Activated naive CD4-positive, alpha-beta T cell (primary cell): ENCODE measurements at places on chromosomes 2 and 18.

DNA sequence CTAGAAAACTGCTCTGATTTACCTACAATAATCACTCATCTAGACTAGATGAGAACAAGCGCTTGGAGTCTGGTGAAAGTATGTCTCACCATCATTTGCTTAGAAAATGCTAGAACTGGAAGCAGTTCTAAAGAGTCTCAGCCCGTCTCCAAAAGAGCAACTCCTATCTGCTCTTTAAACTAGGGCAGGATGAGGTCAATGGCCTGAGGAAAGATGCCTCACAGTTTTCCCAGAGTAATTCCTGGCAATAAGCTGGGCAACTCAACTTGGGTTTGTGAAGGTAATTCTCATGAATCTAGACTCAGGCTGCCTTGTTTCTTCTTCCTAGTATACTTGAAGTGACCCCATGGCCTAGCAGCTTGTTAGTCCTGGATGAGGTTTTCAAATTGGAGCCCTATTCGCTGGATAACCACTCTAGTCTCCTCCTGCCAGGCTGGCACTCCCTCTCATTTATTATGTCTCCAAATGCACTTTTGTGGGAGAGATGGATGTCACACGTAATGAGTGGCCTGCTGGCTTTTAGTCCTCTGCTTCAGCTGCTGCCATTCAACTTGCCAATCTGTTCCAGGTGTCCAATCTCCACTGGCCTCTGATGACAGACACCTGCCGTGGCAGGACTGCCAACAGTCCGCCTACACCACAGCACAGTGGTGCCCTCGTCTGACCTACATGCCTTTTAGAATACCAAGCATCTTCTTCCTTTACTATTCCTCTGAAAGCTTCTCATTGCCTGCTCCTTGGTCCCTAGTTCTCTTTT lies 80.9 kb downstream of the CABYR start:
- DNase-seq = no peak

DNA sequence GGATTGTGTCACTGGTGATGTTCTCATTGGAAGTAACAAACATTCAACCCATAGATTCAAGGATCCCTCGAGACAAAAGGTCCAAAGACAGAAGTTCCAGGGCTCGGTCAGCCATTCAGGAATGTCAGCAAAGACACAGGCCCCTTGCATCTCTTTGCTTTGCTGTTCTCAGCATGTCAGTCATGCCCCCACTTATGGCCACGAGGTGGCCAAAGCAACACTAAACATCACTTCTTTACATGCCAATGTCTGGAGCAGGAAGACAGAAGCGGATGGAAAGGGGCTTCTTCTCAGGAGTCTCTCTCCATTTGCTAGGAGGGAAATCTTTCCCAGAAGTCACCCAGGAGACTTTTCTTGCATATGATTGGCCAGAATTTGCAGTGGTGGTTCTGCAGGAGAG lies 191.6 kb upstream of the SP5 start:
- DNase-seq = no peak

DNA sequence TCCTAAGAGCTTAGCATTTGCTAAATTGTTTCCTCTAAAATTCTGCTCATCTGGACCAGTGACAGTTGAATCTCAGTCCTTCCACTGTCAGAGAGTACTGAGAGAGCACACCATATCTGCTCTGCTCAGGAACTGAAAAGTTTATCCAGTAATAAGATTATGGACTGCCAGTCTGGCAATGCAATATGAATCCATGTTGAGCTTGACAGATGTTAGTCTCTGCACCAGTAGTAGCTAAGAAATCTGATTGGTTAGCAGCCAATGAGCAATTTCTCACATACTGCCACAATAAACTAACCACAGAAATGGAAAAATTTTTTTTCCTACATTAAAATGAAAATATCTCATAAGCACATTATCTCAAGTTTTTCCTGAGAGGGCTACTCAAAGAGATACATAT lies 2.3 kb downstream of the PRKD3 start:
- no peak for DNase-seq

DNA sequence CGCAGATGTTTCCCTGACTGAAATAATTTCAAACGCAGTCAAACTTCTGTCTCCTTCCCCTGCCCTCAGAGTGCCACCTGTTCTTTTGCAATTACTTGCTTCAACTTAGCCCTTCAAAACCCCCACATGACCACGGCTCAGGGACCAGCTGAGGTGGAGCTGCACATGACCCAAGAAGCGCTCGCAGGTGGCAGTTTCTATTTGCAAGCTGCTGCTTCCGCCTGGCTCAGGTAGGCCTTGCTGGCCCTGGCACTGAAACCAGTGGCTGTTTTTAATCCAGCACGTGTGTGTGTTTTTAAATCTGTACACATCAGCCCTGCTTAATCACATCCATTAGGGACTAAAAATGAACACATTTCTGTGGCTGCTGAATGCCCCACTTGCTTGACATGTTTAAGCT lies 95.3 kb downstream of the CCDC93 start:
- no peak for DNase-seq

DNA sequence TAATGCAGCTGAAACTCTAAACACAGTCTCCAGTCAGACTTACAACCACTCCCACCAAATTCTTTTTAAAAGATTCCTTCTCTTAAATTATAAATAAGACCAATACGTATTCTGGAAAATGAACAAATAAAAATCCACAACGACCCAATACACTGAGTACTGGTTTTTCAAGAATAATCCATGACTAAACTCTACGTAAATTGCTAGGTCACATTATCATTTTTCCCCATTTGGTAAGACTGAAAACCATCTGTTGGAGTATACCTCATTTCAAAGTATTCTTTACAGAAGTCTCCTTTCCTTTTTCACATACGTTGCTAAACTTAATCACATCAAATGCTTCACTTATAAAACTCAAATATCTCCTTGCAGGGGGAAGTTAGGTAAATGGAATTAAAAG lies 6.0 kb downstream of the ZNF516 start:
- no peak for DNase-seq

GRCh38 chr18:6796511-6796910 lies 67.0 kb downstream of the ARHGAP28 start:
- DNase-seq = no peak
